ENCODE measurements at places on chromosomes 4 and X. TPM values are rescaled to one million over a fixed set of nuclear protein-coding genes. Genes with fewer than 3 reads are reported as not detected.

- DNase-seq: no peak
Observed at GRCh38 chr4:183295711-183296110, 24.4 kb downstream of the CLDN22 start.

DNA sequence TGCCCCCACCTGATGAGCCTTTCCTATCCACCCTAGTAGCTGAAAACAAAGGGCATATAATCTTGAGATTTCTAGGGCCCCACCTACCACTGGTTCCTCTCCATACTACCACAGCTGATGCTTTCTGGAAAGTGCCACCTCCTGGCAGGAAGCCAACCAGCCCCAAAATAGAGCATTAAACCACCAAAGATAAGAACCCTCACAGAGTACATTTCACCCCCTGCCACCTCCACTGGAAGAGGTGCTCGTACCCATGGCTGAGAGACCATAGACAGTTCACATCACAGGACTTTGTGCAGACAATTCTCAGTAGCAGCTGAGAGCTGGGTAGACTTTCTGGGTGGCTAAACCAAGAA lies 94.1 kb downstream of the IRS4 start:
- no peak for DNase-seq

- DNase-seq: no peak
Observed at GRCh38 chr4:171101845-171102244, 711.4 kb upstream of the GALNTL6 start.

GRCh38 chr4:104206784-104207183 lies 287.9 kb downstream of the CXXC4 start:
- DNase-seq: no peak

DNA sequence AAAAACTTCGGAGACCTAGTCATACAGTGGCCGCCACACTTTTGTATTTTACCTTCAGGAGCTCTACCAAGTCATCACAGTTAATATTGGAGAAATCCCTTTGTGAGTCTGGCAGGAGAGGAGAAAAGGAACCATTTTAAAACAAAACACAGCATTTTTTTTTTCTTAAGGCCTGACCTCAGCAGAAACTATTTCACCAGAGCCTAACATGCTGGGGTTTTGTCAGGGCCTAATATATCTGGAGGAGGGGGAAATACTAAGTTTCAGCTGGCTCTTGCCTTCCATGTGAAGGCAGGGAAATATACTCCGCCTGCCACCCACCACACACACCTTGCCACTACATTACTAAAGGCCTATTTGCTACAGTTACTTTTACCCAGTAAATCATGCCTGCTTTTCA lies 26.5 kb upstream of the BDH2 start:
- no peak for DNase-seq

- no peak for DNase-seq
Observed at GRCh38 chrX:50736656-50737055, 77.3 kb downstream of the SHROOM4 start.

DNA sequence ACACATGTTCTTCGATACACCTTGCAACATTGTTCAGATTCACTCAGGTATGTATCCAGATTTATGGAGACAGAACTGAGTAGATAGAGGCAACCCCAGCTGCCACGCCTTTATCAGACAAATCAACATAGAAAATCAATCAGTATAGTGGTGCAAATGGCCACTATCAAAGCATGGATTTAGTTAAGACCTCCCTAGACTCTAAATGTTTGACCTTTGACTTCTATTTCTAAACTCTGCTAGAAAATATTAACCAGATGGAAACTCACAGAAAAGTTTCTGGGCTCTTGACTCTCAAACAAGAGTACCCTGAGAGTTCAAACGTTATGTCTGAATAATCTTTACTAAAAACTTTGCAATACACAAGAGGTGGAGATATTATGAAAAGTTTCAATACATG lies 411.5 kb downstream of the IQCM start:
- no peak for DNase-seq

GRCh38 chr4:158903472-158904043 lies 134.7 kb downstream of the FNIP2 start:
- no peak for DNase-seq

- no peak for DNase-seq
Observed at GRCh38 chr4:88962396-88962795, 94.6 kb downstream of the FAM13A start.

GRCh38 chr4:89757154-89757719 lies 79.7 kb downstream of the SNCA start:
- DNase-seq: no peak

- DNase-seq: no peak
Observed at GRCh38 chr4:113503691-113504090, 257.8 kb downstream of the CAMK2D start.

The PNCK gene
- 0.44 TPM for polyA plus RNA-seq

The SSX2B gene
- not detected for polyA plus RNA-seq

The STATH gene
- polyA plus RNA-seq: not detected

The BMX gene
- polyA plus RNA-seq: 1.4 TPM

The GAB3 gene
- 8.2 TPM for polyA plus RNA-seq

The KIF4A gene
- 0.66 TPM for polyA plus RNA-seq

The TGIF2LX gene
- polyA plus RNA-seq: not detected
